Stimulated activated CD8-positive, alpha-beta memory T cell treated with anti-CD3 and anti-CD28 coated beads, Interleukin-7, amount 100 ng/mL, for 48 hours (primary cell): ENCODE measurements at places on chromosomes 3 and 15.

DNA sequence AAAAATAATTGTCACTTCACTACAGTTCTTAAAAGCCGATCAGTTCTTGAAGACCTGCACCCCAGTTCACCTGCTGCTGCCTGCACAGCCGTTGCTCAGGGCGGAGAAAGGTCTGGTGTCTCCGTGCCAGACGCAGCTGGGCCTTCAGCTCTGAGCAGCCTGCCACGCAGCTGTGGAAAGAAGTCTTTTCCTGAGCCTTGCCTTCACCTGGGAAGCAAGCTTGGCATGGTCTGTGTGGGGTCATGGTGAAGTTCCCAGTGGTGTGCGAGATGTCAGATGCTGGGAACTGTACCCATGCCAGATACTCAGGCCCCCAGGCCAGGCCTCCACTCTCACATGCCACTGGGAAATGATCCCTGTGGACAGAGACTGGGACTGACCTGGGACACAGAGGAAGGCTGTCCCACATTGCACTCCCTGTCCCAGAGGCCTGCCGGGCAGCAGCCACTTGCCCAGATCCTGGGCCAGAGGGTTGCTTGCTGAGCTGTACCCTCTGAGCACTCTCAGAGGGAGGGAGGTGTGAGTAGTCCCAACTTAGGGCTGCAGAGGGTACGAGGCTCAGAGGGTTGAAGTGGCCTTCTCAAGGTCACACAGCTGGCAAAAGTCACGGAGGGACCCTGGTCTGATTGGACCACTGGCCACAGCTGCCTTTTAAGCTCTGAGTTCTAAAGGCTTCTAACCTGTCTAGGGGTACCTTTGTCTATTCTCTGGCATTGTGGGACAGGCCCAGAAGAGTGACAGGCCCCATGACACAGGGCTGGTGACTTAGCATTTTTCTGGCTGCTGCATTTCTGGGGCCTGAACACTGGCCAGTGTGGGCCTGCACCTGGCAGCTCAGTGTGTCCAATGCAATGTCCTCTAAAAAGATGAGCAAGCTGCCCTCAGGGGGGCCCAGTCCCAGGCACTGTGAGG is 55.4 kb downstream of the KLF13 start:
- no peak for DNase-seq

DNA sequence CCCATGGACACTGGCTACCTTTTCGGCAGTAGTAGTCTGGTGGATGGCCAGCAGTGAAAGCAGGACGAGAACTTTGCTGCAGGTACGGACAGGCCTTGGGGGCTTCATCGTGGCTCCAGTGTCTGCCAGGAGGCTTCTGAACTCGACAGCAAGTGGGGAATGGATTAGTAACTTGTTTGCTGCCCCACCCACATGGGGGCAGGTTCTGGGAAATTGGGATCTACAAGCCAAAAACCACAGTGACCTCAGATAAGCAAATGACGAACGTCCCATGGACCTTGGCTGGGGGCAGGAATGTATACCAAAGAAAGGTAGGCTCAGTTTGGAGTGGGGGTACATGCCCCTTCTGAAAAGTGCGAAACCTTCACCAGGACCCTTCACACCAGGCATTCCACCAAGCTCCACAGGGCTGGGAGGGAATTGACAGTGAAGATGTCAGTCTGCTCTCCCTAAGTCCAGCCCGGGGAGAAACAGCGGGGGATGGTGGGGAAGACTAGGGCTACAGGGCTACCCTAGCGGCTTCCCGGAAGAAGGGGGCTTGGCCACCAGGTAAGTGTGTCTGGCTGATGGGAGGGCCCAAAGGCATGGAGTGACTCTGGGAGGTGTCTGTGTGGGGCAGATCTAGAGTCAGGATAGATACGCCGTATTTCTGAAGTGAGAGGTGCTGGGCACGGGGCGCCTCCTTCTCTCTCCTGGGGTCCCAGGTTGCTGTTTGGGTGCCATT is at the start of gene ITIH4:
TSS of gene ITIH4 (minus strand) at position 138 of the 724 bp plus-strand sequence. CDS start at position 108, 30 bp downstream.
- no peak for DNase-seq

DNA sequence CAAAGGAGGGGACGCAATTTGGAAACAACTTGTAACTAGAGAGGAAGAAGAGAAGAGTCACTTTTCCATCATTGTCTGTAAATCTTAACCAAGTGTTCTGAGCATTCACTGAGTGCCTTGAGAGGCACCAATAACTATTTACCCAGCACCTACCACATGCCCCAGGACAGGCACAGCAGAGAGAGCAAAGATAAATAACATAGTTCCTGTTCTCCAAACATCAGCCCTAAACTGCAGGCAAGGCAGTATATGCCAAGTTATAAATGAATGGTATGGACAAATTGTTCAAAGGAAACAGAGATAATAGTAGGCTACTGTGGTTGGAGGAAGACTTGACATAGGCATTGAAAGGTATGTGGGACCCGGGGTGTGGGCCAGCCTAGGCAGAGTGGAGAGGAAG is 45.6 kb downstream of the ITGB5 start:
- DNase-seq, result no peak

GRCh38 chr15:64949383-64950186 is 37.9 kb downstream of the ANKDD1A start:
- no peak for DNase-seq

DNA sequence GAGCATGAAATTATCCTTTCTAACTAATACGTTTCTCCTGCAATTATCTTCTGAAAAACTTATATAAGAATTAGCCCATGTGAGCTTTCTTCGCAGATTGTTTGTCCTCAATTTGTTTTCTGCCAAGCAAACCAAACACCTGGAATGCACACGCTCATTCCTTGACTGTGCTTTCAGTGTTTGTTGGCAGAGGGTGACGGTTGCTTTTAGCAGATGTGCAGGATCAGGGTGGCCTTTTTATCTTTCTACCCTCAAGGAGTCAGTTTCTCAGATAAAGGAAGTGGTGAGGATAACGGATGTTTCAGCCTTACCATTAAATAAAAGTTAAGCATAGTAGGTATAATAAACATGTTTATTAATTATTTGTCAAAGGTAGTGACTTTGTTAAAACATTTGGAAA is 15.2 kb downstream of the ARPP21 start:
- no peak for DNase-seq
